ENCODE measurements at places on chromosomes 12 and 14. TPM values are rescaled to one million over a fixed set of nuclear protein-coding genes. Genes with fewer than 3 reads are reported as not detected.

The KRT81 gene
- not detected for total RNA-seq

The TSPAN19 gene
- total RNA-seq = not detected

The C12orf54 gene
- not detected for total RNA-seq

The IL31 gene
- not detected for total RNA-seq

The HOXC11 gene
- total RNA-seq = not detected

The PTGDR gene
- total RNA-seq = 10.5 TPM

The NYNRIN gene
- 13.0 TPM for total RNA-seq
